Upper lobe of right lung (tissue), 1 donor: ENCODE measurements at places on chromosomes 7 and 10.

GRCh38 chr10:83607959-83608745, 531.2 kb upstream of the GHITM start:
- DNase-seq: no peak

DNA sequence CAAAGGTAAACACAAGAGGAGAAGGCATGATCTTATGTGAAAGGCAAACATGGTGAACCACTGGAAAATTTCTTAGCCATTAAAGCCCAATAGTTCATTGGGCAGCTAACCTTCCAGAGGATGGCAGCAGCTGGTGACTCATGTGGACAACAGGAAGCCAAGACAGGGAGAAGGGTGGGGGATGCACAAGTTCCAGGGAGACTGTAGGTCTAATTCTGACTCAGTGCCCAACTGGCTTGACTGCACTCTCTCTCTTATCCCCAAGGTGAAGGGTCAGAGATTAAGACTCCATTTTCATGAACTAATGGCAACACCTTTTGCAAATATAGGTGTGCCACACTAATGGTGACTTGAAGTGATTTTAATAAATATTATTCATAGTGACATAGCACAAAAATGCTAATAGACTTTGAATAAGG, 47.9 kb upstream of the SLC35B4 start:
- no peak for DNase-seq

- no peak for DNase-seq
These were observed 86.3 kb downstream of the OAT start for GRCh38 chr10:124332426-124332825.

DNA sequence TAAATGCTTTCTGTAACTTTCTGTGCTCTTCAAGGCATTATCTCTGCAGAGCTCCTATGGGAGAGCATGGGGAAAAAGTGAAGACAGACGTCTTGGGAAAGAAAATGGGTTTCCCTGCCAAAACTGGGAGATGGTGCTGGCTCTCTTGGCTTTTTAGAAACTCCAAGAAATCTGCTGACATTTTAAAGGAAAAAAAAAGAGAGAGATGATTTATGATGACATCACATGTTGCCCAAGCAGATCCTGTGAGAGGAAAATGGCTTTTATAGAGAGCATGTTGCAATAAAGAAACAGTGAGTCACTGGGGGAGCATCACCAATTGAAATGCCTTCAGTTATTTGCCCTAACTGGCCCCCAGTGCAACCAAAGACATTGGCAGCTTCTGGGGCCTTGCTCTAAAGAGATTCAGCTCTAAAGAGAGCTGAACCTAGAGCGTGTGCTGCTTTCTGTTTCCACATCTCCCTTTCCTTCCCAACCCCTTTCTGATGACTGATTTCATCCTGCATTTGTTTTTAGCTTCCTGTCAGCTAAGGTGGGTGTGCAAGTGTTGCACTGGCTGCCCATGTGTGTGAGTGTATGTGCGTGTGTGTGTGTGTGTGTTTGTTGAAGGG, 37.7 kb downstream of the LRMDA start:
- no peak for DNase-seq

DNA sequence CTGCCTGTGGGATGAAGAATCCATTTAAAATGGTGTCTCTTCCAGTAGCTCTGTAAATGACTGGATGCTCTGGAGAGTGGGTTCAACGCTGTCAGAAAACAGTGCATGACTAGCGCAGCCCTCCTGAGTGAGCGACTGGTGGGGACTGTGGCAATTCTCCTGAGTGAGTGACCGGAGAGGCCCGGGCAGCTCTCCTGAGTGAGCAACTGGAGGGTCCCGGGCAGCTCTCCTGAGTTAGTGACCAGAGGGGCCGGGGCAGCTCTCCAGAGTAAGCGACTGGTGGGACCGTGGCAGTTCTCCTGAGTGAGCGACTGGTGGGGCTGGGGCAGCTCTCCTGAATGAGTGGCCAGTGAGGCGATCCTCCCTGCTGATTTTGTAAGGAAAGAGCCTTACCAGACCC, 85.5 kb downstream of the WDR37 start:
- no peak for DNase-seq
